Stimulated activated CD4-positive, alpha-beta T cell treated with anti-CD3 and anti-CD28 coated beads, Interleukin-15, amount 100 ng/mL, for 48 hours (primary cell): ENCODE measurements at places on chromosomes 7 and 10.

- no peak for DNase-seq
Measured at GRCh38 chr7:158723714-158724385, 19.2 kb upstream of the NCAPG2 start.

DNA sequence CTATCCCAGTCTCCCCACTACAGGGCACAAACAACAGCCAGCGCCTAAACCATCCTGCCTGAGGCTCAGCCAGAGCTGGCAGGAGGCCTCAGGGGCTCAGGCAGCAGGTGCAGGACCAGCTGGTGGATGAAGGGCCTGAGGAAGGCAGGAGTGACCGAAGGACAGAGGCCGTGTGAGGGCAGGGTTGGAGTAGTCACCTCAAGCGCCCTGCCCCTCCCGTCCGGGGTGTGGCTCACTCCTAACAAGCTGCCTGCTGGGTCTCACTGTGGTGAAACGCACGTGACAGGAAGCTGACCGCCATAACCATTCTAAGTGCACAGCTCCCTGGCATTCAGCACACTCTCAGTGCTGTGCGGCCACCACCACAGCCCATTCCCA, 281.1 kb downstream of the ELFN1 start:
- DNase-seq = no peak

GRCh38 chr7:128124786-128125185, 93.5 kb upstream of the LRRC4 start:
- no peak for DNase-seq

GRCh38 chr7:757741-758163, 30.7 kb upstream of the PRKAR1B start:
- no peak for DNase-seq

DNA sequence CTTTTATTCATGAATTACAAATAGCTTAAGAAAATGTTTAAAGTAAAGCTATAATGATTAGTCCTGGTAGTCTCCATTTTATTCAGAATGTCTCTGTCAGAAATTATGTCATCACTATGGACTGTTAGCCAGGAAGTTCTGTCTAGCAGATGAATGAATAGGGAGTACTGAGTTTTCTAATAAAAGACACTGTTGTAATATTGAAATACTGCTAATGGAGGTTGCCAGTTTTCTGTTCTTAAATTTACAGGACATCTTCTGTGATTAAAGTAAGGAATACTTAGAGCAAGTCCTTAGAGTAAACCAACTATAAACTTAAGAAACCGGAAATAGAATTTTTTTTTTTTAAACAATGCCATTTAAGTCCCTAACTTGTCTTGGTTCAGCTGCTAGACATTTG, 309.8 kb downstream of the ADK start:
- DNase-seq = no peak

GRCh38 chr7:6228361-6229229, 43.8 kb downstream of the CYTH3 start:
- no peak for DNase-seq
